H1 (cell line): ENCODE measurements at places on chromosomes 13 and 19.

- DNase-seq = no peak
Observed at GRCh38 chr13:106756446-106756845, 188.5 kb upstream of the ARGLU1 start.

- DNase-seq = no peak
Observed at GRCh38 chr13:65854431-65854830, 1375.7 kb downstream of the PCDH9 start.

GRCh38 chr13:66459143-66459542 is 771.0 kb downstream of the PCDH9 start:
- DNase-seq = no peak

DNA sequence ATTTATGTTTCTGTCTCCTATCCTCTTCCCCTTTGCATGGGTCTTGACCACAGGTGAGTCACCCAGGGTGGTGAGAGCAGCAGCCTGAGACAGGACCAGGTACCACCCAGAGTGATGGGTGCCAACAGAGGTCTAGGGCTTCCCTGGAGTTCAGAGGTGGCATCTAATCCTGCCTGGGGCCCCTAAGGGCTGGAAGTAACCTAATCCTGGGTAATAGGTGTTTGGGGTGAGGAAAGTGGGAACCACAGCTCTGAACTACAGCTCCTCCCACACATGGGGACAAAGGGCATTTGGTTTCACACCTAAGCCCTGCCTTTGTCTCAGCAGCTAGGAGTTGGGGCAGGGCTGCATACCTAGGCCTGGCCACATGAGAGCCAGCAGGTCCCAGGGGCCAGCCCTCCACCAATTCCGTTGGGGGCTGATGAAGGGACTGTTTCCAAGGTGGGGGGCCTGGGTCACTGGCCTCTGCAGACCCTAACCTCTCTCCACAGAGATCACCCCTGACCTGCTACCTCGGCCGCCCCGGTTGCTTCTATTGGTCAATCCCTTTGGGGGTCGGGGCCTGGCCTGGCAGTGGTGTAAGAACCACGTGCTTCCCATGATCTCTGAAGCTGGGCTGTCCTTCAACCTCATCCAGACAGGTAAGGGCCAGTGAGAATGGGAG is 8.0 kb downstream of the SPHK2 start:
- DNase-seq = no peak

DNA sequence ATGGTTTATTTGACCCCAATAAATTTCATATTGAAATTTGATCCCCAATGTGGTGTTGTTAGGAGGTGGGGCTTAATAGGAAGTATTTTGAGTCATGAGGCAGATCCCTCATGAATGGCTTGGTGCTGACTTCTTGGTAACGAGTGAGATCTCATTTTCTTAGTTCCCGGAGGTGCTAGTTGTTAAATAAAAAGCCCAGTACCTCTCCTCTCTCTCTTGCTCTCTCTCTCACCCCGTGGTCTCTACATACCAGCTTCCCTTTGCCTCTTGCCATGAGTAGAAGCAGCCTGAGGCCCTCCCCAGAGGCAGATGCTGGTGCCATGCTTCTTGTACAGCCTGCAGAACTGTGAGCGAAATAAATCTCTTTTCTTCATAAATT is 39.4 kb upstream of the KATNAL1 start:
- DNase-seq = no peak

DNA sequence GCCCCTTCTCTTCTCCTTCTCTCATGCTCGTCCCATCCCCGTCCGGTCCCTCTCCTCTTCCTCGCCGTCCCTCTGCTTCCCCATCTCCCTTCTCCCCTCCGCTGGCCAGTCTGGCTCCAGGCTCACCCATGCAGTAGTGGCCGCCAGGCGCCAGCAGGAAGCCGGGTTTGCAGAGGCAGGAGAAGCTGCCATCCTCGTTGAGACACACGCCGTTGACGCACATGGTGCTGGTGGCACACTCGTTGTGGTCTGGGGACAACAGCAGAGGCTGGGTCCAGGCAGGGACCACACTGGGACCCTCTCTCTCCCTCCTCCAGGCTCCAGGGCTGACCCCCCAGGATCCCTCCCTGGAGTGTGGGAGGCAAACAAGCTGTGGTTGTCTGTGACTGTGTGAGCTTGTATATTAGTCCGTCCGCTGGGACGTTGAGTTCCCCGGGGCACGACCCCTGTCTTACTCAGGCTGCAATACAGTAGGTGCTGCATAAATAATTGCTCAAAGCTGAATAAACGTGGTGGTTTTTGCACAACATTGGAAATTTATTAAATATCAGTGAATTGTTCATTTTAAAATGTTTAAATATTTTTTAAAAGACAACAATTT is 16.4 kb downstream of the FBN3 start:
- DNase-seq = no peak

GRCh38 chr19:21532904-21533303 is 27.5 kb downstream of the ZNF429 start:
- DNase-seq = no peak
